ENCODE measurements at places on chromosomes 3 and 15.

GRCh38 chr3:130933801-130934345, 40.0 kb downstream of the ATP2C1 start:
- DNase-seq, result no peak

DNA sequence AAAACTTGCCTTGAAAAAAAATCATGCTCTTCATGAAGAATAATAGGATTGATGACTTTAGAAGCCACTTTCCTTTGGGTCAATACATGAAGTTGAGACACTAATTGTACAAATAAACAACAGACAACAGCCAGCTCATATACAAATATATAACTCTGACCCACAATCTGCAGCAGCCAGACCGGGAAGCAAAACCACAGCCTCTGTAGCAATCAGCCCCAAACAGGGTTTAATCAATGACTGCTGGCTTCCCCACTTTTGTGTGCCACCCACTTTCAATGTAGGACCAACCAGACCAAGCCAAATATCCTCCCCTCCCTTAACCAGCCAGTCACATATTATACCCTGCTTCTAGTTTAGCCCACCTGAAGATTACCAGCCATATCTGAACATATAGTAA, 39.0 kb downstream of the IFT57 start:
- no peak for DNase-seq

DNA sequence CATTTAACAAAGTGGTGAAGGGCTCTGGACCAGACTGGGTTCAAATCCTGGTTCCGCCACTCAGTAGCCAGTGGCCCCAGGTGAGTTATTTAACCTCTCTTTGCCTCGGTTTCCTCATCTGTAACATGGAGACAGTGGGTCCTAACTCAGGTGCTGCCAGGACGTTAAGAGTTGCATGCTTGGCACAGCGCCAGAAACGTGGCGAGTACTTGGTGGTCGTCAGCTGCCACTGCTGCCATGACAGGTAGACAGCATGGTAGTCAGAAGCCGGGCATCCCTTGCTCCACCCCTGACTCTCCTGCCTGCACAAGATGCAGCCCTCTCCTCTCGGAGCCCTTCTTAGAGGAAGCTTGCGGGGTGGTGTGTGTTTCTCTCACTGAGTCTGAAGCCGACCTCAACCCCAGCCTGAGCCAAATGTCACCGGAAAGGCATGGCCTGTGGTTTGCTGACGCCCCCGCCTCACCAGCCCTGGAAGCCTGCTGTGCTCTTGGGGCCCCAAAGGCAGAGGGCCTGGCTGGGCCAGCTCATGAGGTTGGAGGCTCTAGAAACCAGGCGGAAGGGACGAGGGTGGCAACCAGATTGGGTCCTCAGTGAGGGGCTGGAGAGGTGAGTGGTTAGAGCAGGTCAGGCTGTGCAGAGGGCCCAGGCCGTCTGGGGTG, 160.8 kb upstream of the TLE3 start:
- no peak for DNase-seq

DNA sequence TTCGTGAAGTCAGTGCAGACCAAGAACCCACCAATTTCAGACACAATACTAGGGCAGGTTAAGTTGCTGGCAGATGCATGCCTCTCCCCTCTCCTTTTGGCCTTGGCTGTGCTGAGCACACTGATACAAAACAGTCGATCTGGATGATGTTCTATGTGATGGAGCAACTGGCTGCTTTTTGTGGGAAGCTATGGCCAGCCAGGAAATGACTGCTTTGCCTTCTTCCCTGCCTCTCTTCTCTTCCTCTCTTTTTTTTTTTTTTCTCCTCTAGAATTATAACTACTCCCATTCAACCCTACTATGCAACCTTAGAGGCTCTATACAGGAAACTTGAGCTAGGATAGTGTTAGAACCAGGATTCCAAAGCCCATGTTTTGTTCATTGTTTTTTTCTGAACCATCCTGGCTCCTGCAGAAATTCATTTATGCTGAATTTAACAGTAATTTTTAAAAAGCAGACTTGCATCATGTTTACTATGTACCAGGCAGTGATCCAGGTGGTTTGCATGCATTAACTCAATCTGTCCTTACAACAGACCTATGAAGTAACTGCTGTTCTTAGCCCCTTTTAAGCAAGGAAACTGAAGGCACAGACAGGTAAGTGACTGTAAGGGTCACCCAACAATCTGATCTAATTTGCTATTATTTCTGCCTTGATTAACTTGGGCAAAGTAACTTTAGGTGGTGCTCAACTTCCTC, 62.9 kb downstream of the PLD1 start:
- no peak for DNase-seq

GRCh38 chr15:95492388-95493070, 838.0 kb upstream of the NR2F2 start:
- no peak for DNase-seq

GRCh38 chr15:66151809-66152208, 101.7 kb downstream of the MEGF11 start:
- no peak for DNase-seq

DNA sequence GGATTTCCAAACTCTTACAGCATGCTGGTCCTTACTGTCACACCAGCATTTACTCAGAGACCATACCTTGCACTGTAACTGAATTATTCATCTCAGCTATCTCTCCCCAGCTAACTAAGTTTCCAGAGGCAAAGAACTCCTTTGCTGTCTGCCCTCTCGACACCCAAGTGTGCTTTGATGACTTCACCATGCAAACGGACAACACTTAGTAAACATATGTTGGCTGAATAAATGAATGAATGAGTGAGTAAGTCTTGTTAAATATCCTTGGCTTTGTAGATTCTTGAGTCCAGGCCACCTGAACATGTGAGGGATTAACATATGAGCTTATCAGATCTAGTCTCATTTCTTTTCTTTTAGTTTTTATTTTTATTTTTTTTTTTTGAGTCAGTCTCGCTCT, 138.2 kb downstream of the PLD1 start:
- DNase-seq, result no peak

DNA sequence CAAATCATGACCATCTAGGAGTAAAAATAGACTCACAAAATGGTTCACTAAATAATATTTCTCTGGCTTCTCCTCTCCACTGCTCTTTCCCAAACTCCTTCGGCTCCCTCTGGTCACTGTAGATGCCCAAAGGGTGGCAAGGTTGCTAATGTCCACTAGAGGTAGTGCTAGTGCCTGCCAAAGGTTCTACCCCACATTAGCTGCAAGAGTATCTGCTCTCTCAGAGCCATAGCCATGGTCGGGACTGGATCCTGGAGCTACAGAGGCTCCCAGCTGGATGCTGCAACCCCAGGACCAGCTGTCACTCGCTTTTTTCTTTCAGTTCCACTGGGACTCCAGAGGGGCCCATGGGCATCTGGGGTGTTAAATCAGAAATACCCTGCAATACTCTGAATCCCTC, 8.5 kb downstream of the HTR3D start:
- DNase-seq, result no peak

GRCh38 chr3:127800508-127800907, 21.8 kb downstream of the MGLL start:
- DNase-seq, result no peak

DNA sequence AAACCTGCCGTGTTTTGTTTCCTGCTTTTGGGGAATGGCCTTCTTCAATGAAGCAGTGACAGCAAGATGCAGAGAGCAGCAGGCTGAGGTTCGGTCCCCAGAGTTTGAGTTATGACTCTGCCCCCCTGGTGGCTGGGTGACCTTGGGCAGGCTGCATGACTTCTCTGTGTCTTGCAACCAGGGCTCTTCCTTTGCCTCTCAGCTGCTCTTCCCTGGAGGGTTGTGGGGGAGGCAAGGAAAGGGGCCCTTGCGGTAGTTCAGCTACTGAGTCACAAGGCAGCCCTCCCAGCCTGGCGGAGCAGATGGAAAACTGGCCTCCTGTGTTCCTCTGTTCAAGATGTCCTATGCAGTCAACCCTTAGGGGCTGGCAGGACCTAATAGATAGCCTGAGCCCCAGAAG, 17.1 kb downstream of the CTXND1 start:
- no peak for DNase-seq

GRCh38 chr3:27903446-27903845, 181.3 kb upstream of the EOMES start:
- no peak for DNase-seq

GRCh38 chr3:70737666-70738290, 425.3 kb upstream of the MDFIC2 start:
- no peak for DNase-seq

- peak; percentile 88 for DNase-seq
Measured at GRCh38 chr3:12966847-12967605, 106.2 kb downstream of the IQSEC1 start.

DNA sequence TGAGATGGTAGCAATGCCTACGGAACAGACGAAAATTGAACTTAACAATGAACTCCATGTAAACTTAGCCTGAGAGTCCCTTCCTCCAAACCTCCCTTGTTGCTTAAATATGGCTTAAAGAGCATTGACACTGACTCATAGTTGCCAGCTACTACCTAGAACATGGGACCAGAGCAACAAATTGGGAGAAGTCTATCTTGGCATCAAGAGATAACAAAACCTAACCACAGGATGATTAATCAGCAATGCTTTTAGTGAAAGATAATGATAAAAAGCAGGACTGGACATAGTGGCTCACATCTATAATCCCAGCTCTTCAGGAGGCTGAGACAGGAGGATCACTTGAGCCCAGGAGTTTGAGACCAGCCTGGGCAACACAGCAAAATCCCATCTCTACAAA, 117.8 kb upstream of the MNS1 start:
- no peak for DNase-seq

GRCh38 chr15:44261007-44261706, 27.4 kb upstream of the GOLM2 start:
- DNase-seq, result no peak

DNA sequence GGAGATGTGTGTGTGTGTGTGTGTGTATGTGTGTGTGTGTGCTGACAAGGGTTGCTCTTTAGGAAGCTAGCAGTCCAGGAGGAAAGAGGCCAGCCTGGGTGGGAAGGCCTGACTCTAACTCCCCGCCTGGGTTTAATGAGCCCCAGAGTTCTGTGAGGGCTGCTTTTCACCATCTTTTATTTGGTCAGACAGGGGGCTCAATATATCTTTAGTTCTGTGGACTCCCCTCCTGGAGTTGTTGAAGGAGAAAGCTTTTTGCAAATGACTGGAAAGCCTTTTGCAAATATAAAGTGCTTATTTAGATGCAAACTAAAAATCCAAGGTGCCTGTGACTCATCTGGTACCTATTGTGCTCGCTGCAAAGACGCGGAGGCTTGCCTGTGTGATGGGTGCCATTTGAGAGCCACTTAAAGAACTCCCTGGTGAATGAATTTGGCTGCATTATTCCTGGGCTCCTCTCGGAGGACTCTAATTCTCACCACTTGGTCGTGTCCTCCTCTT, 24.5 kb downstream of the DRD3 start:
- no peak for DNase-seq

DNA sequence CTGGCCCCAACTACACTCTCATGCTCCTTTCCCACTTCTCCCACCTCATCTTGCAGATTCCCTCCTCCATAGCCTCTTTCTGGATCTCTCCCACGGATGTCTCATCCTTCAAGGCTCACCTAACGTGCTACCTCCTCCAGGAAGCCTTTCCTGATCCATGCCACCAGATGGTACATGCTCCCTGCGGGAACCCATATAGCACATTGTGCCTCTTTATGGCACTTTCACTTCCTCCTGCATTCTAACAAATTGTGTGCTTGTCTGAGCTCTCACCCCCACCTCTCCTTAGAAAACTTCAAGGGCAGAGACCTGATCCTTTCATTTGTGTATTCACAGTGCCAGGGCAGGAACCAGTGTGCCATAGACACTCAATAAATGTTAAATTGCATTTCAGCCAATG, 63.0 kb downstream of the HES1 start:
- DNase-seq, result no peak

- no peak for DNase-seq
Measured at GRCh38 chr3:189172668-189173419, 1.1 kb downstream of the TPRG1 start.

DNA sequence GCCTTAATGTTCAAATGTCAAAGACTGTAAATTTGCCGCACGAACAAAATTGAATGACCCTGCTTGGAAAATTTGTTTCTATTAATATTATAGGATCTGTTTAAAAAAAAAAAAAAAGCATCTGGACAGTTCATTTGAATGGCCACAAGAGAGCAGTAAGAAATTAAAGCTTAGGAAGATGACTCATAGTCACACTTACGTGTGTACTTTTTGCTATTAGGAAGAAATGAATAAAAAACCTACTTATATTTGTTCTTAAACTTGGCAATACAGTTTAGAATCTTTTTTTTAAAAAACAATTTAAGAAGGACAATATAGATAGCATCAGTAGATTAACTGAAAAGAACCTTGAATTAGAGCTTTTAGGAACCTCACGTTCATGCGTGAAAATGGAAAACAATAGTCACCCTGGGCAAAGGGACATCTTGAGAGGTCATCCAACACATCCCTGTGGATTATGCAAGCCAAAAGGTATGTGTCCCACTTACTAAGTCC, 621.8 kb downstream of the MECOM start:
- no peak for DNase-seq

GRCh38 chr3:114718898-114719210, 425.0 kb downstream of the TIGIT start:
- no peak for DNase-seq

DNA sequence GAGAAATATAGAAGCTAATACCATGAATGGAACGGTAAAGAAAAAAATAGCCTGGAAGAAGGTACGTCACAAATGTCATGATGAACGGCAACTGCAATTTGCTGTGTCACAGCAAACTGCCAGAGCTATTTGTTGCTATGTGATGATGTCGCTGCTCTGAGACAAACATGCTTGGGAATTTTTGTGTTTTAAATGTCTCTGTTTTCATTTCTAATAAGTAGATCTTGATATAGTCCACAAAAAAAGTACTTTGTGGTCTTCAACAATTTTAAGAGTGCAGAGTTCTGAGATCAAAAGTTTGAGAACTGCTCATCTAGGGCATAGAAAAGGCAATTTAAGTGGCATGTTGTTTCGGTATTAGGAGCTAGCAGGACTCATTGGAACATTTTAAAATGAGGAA, 4.3 kb upstream of the NR1D2 start:
- no peak for DNase-seq

DNA sequence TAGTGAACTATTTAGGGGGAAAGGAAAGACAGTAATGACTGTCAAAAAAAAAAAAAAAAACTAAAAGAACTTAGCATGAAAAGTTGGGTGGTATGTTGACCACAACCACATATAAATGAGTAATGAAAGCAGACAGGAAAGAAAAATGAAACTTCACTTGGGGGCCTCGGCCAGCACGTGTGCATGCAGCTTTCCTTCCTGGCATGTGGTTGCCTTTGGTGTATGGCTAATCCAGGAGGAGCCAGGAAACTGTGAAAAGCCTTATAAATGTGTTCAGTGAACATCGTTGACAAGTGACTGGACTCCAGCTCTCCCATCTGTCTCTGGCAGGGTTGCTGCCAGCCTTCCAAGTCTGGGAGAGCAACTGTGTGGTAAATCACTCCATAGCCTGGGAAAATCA, 195.1 kb downstream of the DTWD1 start:
- DNase-seq, result no peak

GRCh38 chr3:193240436-193240849, 579 bp upstream of the PLAAT1 start:
- peak; percentile 73 for DNase-seq

- no peak for DNase-seq
Measured at GRCh38 chr3:177119829-177120228, 77.5 kb downstream of the TBL1XR1 start.

GRCh38 chr15:28977377-28978010, 91.7 kb downstream of the APBA2 start:
- no peak for DNase-seq
